ENCODE measurements at places on chromosomes 11 and 22.

- no peak for DNase-seq
These were observed 4.4 kb downstream of the POLR2L start for GRCh38 chr11:837990-838307.

- DNase-seq: no peak
These were observed 86.6 kb downstream of the EHF start for GRCh38 chr11:34707462-34707840.

GRCh38 chr22:46102752-46103151 is 47.6 kb upstream of the PPARA start:
- no peak for DNase-seq

GRCh38 chr11:13317293-13318080 is 39.9 kb downstream of the BMAL1 start:
- no peak for DNase-seq

- DNase-seq: no peak
These were observed 359.5 kb downstream of the TMEM135 start for GRCh38 chr11:87397011-87397865.

- no peak for DNase-seq
These were observed 3.9 kb downstream of the MALAT1 start for GRCh38 chr11:65502555-65503367.

GRCh38 chr22:37001826-37002225 is 17.4 kb downstream of the TST start:
- no peak for DNase-seq

DNA sequence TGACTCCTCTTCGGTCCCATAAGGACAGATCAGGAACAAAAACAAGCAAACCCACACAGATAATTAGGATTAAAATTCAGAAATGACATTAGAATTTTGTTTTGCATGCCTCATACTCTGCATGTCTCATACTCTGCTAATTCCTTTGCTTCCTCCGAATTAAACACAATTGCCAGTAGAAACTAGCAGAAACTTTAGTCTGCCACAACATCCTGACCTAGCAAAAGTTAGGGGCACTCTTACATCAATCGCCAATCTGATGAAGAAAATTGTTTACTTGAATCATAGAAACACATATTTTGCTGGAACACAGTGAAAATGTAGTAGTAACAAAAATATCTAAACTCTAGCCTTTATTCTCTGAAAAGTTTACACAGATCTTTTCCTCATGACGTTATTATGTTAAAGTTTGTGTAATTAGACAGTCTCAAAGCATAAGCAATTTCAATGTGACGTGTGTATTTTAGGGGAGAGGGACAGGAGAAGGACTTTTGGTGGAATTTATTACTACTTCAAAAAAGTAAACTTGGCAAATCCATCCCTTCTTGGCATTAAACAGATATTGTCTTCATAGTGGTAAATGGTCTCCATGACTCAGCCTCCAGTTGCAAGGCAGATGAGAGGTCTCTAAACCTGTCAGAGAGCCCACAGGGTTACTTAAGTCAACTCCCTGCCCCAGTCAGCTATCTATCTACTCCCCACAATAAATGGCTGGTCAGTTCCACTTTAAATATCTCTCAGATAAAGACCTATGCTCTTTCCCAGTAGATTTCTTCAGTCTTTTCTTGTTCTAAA is 249.8 kb upstream of the UBASH3B start:
- no peak for DNase-seq

DNA sequence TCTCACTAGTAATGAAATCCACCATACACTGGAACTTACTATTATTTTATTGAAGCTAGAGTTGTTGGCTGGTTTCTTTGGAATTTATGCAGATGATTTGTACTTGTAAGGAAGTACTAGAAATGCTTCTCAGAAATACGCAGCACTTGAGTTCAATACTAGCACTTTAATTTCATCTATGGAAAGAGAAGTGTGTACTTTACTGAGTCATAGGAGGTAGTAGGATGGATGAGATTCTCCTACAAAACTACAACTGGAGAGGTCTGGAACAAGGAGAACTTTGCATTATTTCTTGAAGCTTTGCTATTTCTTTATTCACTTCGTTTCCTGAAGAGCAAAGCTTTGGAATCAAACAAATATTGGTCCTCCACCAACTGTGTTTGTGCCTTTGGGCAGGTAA is 44.1 kb upstream of the CCDC90B start:
- DNase-seq: no peak

DNA sequence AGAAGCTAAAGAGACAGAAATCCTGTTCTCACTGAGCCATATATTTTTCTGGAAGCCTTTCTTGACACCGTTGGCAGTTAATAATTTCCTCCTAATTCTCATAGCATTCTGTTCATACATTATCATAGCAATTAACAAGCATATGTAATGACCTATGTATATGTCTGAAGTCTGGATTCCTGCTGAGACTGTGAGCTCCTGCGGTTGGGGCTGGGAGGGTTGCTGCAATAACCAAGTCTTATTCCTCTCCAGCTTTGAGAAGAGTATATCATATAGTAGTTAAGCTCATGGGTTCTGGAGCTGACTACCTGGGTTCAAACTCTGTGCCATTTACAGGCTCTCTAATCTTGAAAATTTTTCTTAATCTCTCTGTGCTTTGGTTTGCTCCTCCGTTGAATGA is 175.2 kb downstream of the MAML2 start:
- no peak for DNase-seq

DNA sequence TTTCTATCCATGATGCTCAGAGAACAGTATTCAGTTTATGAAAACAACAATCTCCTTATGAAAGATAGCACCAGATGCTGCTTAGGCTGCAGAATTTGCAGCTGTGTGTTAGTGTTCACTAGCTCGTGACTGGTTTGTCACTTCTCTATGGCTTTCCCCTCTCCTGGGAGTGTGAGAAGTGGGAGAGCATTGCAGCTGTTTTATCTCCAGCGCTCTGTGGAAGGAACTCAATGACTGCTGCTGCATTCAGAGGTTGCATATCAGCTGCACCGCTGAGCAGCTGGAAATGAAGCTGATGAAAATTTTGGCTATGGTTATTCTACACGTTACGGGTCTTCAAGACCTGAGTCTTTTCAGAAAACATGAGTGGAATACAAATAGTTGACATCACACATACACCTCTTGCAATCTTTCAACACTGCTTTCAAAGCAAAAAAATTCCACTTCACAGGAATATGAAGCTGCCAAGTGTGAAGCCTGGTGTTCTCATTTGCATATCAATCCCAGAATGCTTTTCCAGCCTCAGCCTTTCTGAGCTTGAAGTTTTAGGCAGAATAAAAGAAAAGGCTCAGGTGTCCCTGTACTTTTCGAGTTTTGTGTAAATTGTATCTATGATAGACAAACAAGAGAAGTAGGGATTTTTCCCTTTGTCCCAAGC is 149.3 kb upstream of the DDI1 start:
- DNase-seq: no peak

DNA sequence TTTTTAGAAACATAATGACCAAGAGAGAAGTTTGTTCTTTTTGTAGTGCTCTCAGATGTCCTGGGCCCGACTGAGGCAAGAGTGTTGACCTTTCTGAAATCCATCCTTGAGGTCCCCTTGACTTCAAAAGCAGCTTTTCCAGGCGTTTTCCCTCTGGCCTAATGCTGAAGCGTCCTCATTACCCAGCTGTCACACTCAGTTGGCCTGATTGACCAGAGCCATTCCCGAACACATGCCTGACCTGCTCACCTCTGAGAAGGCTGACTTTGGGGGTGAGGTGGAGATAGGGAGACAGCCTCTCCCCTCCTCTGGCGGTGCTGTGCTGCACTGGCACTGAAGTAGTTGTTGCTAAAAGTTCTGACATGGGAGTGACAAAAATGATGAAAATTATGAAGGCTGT is 66.9 kb downstream of the ALX4 start:
- no peak for DNase-seq

GRCh38 chr22:41508770-41509170 is 35.5 kb downstream of the POLR3H start:
- DNase-seq: no peak

DNA sequence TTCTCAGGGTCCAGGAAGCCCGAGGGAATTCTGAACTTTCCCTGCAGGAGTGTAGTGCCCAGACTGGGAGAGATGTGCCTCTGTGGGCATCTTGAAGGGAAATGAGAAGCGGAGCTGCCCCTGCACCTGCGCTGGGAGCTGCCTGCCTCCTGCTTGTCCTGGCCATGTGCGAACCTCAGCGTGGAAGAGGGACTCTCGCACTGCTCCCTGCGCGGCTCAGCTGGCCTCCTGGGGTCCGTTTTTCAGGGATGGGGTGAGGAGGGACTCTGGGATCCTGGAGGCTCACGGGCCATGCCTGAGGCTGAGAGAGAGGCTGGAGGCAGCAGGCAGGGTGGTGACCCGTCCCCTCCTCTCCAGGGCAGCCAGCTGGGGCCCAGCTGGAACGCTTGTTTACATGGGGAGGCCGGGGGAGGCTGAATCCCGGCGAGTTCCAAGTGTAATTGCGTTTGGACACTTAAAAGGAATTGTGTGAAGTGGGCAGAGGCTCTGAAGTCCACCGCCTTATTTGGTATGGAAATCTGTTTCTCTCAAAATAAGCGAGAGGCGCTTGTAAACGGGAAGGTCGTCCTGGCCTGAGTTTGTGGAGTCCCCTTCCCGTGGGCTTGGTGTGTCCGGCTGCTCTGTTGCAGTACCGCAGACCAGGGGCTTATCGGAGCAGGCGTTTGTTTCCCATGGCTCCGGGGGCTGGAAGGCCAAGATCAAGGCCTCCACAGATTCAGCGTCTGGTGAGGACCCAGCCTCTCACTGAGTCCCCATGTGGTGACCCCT is 1.2 kb upstream of the MRGPRF start:
- no peak for DNase-seq

GRCh38 chr11:76769645-76770586 is 13.2 kb upstream of the TSKU start:
- no peak for DNase-seq

GRCh38 chr11:131895865-131896264 is 525.5 kb downstream of the NTM start:
- DNase-seq: no peak

DNA sequence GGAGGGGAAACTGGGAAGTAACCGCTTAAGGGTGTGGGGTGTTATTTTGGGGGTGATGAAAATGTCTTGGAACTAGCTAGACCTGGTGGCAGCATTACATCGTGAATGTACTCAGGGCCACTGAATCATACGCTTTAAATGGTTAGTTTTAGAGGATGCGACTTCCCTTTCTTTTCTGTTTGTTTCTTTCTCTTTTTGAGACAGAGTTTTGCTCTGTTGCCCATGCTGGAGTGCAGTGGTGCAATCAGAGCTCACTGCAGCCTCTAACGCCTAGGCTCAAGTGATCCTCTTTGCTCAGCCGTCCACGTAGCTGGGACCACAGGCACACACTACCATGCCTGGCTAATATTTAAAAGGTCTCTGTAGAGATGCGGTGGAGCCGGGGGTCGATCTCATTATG is 5.6 kb upstream of the MIAT start:
- no peak for DNase-seq

GRCh38 chr22:25380122-25380747 is 160.8 kb downstream of the CRYBB2 start:
- DNase-seq: no peak

GRCh38 chr22:26570115-26570514 is 19.8 kb downstream of the TPST2 start:
- no peak for DNase-seq

- DNase-seq: peak; percentile 22
These were observed 1.1 kb downstream of the FAT3 start for GRCh38 chr11:92225568-92226330.

DNA sequence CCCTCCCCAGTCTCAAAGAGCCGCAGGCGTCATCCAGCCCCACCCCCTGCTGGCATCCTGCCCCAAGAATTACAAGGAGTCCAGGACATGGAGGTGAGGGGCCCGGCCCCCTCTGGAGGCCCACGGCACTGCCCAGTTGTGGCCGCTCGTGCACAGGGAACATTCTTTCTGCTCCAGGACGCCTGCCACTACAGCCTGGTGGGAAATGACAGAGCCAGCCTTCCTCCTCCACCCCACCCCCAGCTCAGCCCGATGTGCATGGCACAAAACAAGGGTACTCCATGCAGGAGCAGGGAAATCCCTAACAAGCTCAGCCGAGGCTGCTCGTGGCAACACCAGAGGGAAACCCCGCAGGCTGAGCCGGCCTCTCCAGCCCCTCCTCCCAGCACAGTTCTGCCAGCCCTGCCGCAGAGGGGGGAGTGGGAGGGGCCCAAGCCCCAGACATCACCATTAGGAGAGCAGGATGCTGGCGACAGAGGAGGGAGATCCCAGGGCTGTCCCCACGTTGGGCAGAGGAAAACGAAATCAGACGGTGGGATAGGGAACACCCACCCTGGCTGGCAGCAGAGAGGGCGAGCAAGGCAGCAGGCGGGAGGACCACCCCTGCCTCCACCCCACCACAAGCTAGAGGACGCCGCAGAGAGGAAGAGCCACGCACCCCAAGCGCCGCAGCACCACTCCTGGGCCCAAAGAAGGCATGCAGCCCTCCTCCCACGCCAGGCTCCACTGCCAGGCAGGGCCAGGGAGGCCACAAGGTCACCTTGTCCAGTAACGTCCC is 10.0 kb downstream of the IGSF9B start:
- DNase-seq: no peak

DNA sequence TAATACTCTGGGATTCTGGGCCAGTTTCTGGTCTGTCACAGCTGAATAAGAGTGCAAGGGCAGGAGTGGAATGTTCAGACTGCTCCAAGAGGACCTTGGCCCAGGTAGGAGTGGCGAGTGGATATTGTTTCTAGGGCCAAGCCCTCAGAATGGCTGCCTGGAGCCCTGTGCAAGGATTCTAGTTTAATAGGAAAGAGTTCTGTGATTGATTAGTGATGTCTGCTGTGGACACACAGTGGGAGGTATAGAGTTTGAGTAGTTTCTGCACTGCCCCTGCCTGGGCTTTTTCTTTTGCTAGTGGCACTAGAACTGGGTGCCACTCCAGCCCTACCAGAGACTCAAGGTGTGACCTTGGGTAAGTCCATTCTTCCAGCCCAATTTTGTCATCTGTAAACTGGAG is 9.7 kb upstream of the MPPED1 start:
- no peak for DNase-seq

GRCh38 chr11:114257621-114258558 is 38.3 kb upstream of the NNMT start:
- no peak for DNase-seq

DNA sequence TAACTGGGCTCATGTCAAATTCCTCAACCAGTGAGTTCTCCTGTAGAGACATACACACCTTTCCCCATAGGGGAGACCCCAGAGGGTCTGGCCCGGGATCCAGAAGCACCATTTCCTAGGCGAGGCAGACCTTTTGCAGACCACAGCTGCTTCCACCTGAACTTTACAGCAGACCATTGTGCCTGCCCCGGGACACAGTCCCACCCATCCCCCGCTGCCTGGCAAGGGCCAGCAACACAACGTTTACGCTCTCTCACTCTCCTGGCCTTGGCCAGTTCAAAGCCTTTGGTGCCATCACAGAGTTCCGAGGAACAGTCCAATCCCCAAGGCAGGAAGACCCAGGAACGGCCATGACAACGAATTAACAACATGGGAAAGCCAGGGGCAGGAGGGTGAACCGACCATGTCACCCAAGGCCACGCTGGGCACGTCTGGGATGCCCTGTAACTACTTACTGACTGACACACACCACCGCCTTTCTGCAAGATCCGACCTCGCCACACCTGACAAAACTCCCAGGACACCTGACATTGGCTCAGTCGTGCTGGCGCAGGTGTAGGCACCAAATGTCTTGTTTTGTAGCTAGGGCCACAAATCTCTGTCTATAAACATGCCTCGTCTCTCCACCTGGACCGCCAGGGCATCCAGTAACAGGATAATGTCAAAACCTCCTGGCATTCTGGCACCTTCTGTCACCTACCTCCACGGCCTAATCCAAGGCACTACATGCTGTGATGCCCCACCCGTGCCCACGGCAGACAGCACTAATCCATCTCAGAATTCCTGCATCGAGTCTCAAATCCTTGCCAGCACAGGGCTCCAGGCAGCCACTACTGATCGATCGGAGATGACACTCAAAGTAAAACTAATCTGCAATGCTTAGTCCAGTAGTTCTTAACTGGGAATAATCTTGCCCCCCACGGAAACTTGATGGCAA is 51.3 kb downstream of the MYH9 start:
- DNase-seq: no peak
